ENCODE measurements at places on chromosomes 2 and 18.

GRCh38 chr2:233395687-233396086 is 41.4 kb downstream of the DGKD start:
- DNase-seq, result no peak

- DNase-seq, result no peak
Measured at GRCh38 chr2:134368009-134368817, 114.3 kb downstream of the MGAT5 start.

GRCh38 chr2:224069172-224069571 is 30.1 kb upstream of the SERPINE2 start:
- DNase-seq, result no peak

DNA sequence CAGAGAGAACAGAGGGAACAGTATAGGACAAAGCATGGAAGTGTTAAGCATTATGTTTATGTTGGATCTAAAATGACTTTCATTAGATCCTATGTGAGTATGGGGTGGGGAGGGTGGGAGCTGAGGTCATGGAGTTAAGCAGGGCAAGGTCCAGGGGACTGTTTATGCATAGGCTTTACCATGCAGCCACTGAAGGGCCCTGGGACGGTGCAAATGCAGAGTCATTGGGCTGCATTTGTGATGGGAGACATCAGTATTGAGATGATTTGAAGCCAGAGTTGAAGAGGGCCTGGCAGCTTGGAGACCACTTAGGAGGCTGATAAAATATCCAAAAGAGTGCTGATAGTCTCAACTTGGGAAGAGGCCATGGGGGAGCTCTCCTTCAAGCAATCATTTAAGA is 22.7 kb downstream of the IL1RL2 start:
- DNase-seq, result no peak

DNA sequence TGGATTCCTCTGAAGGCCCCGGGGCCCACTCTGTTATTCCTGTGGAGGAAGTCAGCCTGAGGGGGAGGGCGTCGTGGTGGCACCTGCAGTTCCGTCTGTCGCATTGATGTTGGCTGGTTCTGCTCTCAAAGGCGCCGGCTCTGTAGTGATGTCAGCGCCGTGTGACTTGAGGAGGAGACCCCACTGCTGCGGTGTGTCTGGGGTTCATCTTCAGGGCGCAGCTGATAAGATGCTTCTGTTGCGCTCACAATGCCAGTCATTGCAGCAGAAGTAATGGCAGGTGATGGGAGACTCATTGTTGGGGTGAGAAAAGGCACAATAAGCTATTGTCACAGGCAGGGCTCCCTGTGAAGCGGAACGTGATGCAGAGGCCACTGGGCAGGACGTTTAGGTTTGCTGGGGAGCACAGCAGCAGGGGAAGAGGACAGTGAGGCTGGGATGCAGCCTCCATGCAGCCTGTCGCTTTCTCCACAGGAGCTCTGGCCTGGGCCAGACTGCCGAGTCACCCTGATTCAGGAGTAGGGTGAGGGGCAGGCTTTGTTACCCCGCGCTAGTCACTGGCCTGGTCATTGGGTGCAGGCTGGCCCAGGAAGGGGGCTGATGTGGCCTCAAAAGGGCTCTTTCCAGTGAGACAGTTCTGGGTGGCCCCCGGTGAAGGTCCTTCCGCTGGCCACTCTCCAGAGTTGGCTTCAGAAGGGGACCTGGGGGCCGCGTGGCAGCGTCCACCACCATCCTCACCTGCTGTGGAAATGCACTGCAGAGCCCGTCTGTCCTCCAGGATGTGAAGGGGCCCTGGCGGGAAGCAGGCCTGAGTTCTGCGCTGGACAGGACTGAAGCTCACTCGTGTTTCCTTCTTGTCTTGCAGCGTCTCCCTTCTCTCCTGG is 42.9 kb downstream of the SH3BP4 start:
- no peak for DNase-seq

Measured in skeletal muscle cell (primary cell).